Activated gamma-delta T cell treated with Interleukin-2 at 50 U/mL for 16 hours (primary cell): ENCODE measurements at places on chromosomes 2 and 18.

- DNase-seq = no peak
These were observed 5.4 kb upstream of the CPS1 start for GRCh38 chr2:210551001-210551400.

GRCh38 chr18:47420130-47420529 is 168.7 kb upstream of the SKOR2 start:
- DNase-seq = no peak

- DNase-seq = no peak
These were observed 707 bp upstream of the DGUOK start for GRCh38 chr2:73925853-73926492.

GRCh38 chr2:72988041-72988440 is 70.7 kb downstream of the EMX1 start:
- DNase-seq = no peak

DNA sequence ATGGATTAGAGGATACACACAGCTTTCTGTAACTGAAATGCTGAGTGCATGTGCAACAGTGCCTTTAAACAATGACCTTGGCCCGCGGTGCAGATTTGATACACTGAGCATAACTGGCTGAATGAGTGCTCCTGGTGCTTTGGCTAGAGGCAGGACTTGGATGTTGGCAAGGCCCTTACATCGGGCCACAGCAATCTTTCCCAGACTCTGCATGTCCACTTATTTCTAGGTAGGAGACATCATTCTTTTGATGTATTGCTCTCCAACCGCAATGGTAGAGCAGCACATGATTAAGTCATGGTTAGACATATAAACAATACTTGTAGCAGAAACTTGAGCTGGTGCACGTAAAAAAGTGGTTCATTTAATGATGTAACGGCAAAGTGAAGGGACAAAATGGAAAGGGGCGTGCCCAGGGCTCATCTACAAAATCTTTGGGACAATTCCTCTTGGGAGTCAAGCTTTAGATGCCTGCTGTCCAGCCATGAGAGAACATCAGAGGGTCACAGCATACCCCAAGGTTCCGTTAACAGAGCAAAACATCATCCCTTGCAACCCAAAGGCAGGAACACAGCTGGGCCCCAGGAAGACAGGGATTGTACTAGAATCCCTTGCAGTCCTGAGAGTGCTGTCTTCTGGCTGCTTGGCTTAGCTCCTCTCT is 43.4 kb downstream of the RAB31 start:
- DNase-seq = no peak
